ENCODE measurements at places on chromosomes 3 and 15.
A peak's percentile ranks its signal among the peaks of the same experiment; 100 is the strongest.

GRCh38 chr3:172074032-172074431, 34.7 kb downstream of the FNDC3B start:
- DNase-seq, result no peak

DNA sequence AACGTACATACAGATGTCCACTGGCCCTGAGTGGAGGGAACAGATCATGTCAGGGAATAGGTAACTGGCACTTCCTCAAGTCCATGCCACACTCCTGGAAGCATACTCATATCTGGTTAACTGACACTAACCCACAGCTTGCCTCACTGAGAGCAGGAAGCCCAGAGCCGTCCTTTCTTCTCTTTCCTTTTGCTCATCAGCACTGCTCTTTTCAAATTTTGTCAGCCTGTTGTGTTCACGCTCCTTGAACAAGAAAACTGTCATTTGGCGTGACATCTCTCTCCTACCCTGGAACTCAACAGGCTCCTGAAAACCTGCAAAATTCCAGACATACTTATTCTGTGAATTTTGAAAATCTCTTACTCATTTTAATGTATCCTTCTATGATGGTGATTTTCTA, 360.2 kb downstream of the MAGI1 start:
- DNase-seq, result no peak

GRCh38 chr15:49079340-49080039, 33.2 kb upstream of the SECISBP2L start:
- DNase-seq, result no peak

DNA sequence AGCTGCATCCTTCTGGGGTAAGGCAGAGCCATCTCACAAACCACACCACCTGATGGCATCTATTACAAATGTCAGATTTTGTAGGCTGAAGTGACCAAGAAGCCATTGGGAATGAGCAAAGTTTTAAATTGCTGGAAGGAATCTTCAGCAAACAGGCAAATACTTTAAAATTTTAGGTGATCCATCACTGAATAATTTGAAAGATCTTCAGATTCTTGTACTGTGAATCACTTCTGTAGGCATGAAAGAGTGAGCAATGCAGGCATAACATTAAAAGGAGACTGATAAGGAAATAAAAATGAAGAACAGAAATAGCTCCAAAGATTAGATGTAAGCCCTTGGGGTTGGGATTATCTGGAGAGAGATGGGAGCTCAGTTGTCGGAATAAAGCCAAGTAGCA, 36.0 kb upstream of the ALDH1L1 start:
- no peak for DNase-seq

DNA sequence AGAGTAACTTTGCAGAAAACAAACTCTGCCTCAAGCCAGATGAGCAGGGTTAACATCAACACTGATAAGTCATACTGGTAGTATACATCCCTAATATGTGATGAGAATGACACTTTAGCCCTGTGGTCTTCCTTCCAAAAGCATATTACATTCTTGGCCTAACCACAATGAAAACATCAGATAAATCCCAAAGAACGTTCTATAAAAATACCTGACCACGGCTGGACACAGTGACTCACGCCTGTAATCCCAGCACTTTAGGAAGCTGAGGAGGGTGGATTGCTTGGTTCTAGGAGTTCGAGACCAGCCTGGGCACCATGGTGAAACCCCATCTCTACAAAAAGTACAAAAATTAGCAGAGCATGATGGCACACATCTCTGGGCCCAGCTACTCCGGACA, 4.7 kb downstream of the TMCC1 start:
- DNase-seq, result no peak

- DNase-seq, result no peak
These were observed 887.4 kb downstream of the FHIT start for GRCh38 chr3:60363817-60364216.

DNA sequence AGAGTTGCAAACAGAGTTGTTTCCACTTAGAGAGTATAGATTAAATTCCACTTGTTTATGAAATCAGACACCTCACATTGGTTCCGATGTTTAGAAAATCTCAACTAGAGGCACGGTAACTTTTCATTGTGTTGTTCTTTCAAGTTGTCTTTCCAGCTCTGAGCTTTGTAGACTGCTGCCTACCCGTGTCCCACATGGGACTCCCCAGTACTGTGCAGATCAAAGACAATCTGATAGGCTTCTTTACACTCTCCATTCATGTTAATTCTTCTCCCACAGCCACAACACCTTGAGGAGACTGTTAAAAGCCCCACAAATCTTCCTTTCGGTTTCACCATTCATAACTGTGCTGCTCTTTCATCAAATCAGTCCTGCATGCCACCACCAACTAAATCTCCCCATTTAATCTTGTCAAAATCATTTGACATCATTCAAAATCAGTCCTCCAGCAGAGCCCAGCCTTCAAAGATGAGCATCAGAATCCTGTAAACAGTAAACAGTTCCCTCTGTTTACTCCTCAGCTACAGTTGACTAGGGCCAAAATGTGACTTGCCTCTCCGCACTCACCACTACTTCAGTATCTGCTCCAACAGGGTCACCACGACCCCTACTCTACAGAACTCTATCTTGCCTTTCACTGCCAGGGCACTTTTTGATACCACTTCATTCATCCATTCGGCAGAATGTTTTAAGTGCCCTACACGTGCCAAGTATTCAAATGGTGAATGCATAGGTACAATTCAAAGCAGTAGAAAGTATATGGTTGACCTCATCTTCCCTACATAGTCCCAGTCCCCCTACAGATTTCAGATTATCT, 8.3 kb downstream of the ANXA2 start:
- no peak for DNase-seq

DNA sequence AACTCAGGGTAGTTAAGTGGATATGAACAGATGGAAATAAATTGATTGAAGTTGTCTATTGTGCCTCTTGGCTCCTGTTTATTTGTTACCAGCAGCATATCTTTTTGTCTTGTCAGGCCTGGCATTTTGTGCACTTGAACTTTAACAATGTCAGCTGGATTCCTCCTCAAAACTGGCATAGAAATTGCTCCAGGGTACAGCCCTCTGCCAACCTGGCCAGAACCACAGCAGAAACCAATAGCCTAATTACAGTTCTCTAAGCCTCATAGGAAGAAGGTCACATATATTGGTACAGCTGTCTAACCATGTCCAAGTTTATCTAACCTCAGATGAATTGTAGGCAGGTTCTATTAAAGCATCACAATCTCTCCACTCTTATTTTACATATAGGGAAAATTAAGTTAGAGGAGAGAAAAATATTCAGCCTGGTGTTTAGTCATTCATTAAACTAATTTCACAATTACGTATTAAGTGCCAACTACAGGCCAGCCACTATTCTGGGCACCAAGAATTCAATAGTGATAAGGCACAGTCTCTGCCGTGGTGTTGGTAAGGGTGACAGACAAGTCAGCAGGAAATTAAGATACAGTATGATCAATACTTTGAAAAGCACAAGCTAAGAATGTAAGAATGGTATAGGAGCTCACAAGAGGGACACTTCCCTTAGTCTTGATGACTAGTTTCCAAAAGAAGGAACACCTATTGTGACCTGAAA, 452.9 kb upstream of the NECTIN3 start:
- no peak for DNase-seq

DNA sequence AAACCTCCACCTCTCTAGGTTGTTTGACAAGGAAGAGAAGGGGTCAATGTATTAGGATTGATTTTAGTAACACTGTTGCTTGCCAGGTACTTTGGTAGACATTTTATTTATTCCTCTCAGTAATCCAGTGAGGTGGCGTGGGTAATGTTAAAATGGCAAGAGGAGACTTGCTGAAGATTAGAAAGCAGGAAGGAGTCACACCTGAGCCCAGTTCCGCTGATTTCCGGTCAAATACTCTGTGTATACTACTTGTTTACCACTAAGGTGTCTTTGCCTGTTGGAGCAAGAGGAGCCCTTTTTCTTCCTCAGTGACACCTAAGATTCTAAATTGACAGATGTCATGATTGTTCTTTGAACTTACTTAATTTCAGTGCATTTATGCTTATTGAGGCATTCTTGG, 1.7 kb downstream of the OXNAD1 start:
- no peak for DNase-seq

DNA sequence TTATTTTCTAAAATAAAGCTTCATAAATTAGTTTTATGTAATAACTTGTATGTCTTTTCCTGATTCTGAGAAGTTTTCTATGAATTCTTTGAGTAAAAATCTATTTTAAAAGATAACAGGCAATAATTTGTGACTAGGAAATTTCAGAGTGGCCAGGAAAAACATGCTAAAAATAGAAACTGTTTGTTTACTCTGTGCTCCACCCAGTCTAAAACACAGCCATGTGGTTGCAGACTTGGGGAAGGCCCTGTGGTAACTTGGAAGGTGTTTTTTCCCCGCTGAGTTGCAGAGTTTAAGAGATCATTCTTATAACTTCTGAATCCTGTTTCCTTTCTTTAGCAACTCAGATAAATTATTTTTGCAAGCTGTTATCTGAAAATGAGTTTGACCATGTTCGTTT, 21.9 kb downstream of the PLCL2 start:
- peak; percentile 47 for DNase-seq

- DNase-seq, result no peak
These were observed 60.7 kb downstream of the ZNF621 start for GRCh38 chr3:40585381-40586016.

DNA sequence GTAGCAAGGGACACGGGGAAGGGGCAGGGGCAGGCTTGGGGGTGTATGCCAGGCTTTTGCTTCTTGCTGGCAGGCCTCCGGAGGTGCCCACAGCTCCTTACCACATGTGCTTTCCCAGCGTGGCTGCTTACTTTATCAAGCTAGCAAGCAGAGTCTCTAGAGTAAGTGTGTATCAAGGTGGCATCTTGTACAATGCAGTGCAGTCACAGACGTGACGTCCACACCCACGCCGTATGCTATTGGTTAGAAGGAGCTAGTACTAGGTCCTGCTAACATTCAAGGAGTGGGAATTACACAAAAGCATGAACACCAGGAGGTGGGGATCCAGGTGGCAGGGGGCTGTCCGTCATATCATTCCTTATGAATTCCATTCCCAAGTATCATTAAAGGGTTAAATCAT, 15.3 kb upstream of the AGBL1 start:
- DNase-seq, result no peak

- DNase-seq, result no peak
These were observed 14.3 kb upstream of the BCL6 start for GRCh38 chr3:187759601-187760000.

- DNase-seq, result no peak
These were observed 29.7 kb upstream of the KLF13 start for GRCh38 chr15:31296646-31297574.

- DNase-seq, result no peak
These were observed 252.3 kb upstream of the LRTM1 start for GRCh38 chr3:55180161-55180560.

DNA sequence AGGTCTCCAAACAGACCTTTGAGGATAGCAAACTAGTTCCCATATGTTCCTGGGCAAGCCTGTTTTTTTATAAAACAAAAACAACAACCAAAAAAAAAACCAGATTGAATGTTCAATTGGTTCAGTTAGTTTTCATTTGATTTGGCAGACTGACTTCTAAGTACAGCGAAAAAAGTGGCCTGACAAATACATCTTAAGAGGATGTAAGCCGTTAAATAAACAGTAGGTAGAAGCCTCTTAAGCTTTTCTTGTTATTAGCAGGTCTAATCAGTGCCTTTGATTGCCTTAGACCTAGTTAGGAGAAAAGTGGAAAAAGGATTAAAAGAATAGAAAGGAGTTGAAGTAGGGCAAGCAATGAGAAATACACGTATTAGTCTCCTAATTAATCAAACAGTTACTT, 13.2 kb downstream of the TSC22D2 start:
- no peak for DNase-seq

DNA sequence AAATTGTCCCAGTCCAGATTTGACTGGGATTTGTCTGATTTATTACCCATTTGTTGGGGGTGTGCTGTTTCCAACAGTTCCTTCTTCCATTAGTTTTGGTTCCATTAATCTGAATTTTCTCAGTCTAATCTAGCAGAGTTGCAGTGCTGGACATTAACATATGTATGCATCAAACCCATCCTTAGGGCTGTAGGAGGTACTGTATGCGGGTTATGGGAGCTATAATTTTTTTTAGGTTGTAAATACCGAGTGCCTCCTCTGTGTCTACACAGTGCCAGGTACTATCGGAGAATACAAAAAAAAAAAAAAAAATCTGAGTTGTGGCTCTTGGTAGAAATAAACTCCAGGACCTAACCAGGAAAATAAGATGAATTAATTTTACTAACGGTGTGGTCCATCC, 133.8 kb downstream of the LIPC start:
- DNase-seq, result no peak

GRCh38 chr3:49013738-49014660, 4.4 kb downstream of the DALRD3 start:
- peak; percentile 10 for DNase-seq

- no peak for DNase-seq
These were observed 158.2 kb downstream of the NTRK3 start for GRCh38 chr15:88098361-88098760.
